ENCODE measurements at places on chromosomes 16 and 17. TPM values are rescaled to one million over a fixed set of nuclear protein-coding genes. Genes with fewer than 3 reads are reported as not detected.
A peak's percentile ranks its signal among the peaks of the same experiment; 100 is the strongest.

INCA1 gene
- 0.93 TPM for total RNA-seq

CLEC18B gene
- total RNA-seq, result 2.0 TPM

MYH13 gene
- total RNA-seq, result 0.31 TPM

GNG13 gene
- total RNA-seq, result not detected

SLFN13 gene
- total RNA-seq, result 2.7 TPM

- peak; percentile 58 for DNase-seq
Observed at GRCh38 chr17:78365561-78366108, 5.8 kb upstream of the SOCS3 start.

- DNase-seq, result peak; percentile 70
Observed at GRCh38 chr16:361872-362701, 8.3 kb downstream of the MRPL28 start.

DNA sequence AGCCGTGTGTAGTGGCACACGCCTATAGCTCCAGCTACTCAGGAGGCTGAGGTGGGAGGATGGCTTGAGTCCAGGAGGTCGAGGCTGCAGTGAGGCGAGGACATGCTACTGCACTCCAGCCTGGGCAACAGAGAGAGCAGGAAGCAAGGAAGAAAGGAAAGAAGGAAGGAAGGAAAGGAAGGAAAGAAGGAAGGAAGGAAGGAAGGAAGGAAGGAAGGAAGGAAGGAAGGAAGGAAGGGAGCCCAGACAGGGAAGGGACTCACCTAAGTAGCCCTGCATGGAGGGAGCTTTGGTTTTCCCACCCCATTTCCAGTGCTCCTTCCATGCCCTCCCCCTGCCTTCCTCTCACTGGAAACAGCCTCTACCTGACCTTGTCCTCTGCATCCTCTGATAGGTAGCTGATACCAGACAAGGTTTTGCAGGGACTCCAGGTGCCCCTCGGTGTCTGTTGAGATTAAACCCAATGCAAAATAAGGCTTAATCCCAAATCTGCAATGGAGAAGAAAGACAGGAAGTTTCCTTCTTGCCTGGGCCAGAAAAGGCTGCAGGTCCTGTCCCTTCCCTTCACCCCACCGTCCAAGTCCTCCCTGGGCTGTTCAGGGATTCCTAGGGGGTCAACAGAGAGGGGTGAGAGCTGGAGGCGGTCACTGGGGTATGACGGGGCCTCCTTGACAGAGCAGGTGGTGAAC is 21.5 kb upstream of the CA4 start:
- DNase-seq, result no peak

GRCh38 chr16:30567160-30567990 is 4.1 kb downstream of the ZNF688 start:
- DNase-seq, result no peak

GRCh38 chr17:44777394-44778348 is 18.9 kb downstream of the ADAM11 start:
- no peak for DNase-seq

- no peak for DNase-seq
Observed at GRCh38 chr17:34198519-34198918, 56.6 kb upstream of the CCL2 start.

DNA sequence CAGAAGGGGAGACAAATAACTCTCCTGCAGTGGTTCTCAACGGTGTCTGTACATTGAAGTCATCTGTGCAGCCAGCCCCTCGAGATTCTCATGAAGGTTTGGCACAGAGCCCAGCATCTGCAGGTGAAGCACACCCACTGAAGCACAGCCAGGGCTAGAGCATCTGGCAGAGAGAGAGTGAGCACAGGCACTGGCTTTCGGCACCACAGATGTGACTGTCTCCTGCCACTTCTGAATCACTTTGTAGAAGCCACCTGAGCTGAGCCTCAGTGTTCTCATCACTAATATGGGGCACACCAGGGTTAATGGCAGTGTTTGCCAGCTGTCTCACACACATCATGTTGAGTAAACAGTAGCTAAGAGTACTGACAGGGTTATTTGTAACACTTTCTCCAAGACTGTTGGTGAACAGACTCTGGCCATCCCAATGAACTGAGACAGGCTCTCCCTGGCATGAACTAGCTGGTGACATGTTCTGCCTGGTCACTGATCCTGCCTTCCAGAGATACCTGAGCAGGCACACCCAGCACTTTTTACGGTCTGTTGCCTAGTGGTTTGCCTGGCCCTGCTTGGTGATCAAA is 10.9 kb downstream of the HSPB9 start:
- DNase-seq, result no peak
